ENCODE measurements at places on chromosomes 16 and 17. TPM values are rescaled to one million over a fixed set of nuclear protein-coding genes. Genes with fewer than 3 reads are reported as not detected.

CTRL gene
- total RNA-seq = 0.74 TPM

RDM1 gene
- 0.09 TPM for total RNA-seq

GLIS2 gene
- 1.7 TPM for total RNA-seq

SLC47A1 gene
- 1.7 TPM for total RNA-seq

MRPL38 gene
- total RNA-seq = 21.9 TPM

CEP295NL gene
- 0.85 TPM for total RNA-seq

MAZ gene
- total RNA-seq = 159 TPM

CCL1 gene
- not detected for total RNA-seq

NPIPA7 gene
- 0.57 TPM for total RNA-seq

SRL gene
- 0.09 TPM for total RNA-seq

SCIMP gene
- not detected for total RNA-seq

IL17C gene
- total RNA-seq = not detected

NDRG4 gene
- 8.7 TPM for total RNA-seq

KDM6B gene
- total RNA-seq = 7.7 TPM

KLHL36 gene
- 59.4 TPM for total RNA-seq

FKBP10 gene
- total RNA-seq = 293 TPM

CA7 gene
- not detected for total RNA-seq

TBC1D3C gene
- total RNA-seq = not detected

KRT31 gene
- total RNA-seq = not detected

HS3ST4 gene
- total RNA-seq = not detected

HS3ST3B1 gene
- 3.5 TPM for total RNA-seq

EXOSC6 gene
- total RNA-seq = 23.3 TPM

CD300A gene
- not detected for total RNA-seq

AXIN1 gene
- total RNA-seq = 15.2 TPM

CD300E gene
- total RNA-seq = not detected

RNF222 gene
- total RNA-seq = not detected

ACSM5 gene
- total RNA-seq = not detected

ADAM11 gene
- total RNA-seq = 0.14 TPM

AOC3 gene
- total RNA-seq = 1.6 TPM

KLHL10 gene
- total RNA-seq = 0.43 TPM

SGCA gene
- 0.18 TPM for total RNA-seq
